ENCODE measurements at places on chromosomes 7 and 10. TPM values are rescaled to one million over a fixed set of nuclear protein-coding genes. Genes with fewer than 3 reads are reported as not detected.

GRCh38 chr7:782718-783449 lies 49.4 kb upstream of the SUN1 start:
- DNase-seq = no peak

DNA sequence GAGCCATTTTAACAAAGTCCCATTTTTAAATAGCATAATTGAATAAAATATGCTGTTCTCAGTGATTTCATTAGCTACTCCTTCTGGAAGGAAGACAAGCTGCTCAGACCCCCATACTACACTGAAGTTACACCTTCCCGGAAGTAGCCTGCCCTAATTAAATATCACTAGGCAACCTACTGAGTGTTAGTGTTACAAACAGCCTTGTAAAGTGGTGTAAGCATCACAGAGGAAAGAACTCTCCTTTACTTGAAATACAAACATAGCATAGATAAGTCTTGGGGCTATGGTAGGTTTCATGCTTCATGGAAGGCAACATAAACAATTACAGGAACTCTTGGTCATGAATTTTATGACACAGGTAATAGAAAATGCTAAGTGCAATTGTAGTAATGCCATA lies 43.4 kb upstream of the PTN start:
- no peak for DNase-seq

- no peak for DNase-seq
Observed at GRCh38 chr10:8602821-8603220, 548.3 kb downstream of the GATA3 start.

GRCh38 chr7:351681-352480 lies 61.9 kb downstream of the FOXL3 start:
- DNase-seq = peak; percentile 64

DNA sequence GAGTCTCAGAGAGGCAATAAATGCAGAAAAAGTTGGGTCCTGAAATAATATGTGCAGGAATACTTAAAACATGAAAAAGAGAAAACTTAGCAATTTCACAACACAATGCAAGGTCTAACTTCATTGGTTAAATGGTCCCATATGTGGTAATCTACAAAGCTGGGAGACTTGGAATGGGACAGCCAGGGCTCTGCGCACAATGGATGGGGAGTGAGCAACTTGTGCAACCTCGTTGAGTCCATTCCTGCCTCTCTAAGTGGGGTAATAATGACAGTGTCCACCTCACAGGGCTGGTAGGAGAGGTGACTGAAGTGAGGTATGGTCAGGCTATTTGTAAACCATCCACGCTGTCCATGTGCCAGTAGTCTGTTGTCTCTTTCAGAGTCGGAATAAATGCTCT lies 11.8 kb upstream of the EMX2 start:
- DNase-seq = no peak

DNA sequence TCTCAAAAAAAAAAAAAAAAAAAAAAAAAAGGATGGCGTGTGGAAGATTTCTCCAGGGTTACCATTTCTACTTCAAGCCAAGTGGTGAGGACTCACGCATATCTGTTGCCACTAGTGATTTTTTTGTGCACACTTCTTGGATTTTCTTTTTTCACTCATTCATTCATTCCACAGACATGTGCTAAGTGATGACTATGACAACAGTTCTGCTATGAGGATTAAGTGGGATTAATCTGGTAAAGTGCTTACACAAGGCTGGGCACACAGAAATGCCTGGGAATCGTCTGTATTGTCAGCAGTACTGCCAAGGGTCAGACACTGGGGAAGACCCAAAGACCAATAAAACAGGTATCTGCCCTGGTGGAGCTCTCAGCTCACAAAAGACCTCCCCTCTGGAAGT lies 6.3 kb upstream of the OPN1SW start:
- DNase-seq = no peak

DNA sequence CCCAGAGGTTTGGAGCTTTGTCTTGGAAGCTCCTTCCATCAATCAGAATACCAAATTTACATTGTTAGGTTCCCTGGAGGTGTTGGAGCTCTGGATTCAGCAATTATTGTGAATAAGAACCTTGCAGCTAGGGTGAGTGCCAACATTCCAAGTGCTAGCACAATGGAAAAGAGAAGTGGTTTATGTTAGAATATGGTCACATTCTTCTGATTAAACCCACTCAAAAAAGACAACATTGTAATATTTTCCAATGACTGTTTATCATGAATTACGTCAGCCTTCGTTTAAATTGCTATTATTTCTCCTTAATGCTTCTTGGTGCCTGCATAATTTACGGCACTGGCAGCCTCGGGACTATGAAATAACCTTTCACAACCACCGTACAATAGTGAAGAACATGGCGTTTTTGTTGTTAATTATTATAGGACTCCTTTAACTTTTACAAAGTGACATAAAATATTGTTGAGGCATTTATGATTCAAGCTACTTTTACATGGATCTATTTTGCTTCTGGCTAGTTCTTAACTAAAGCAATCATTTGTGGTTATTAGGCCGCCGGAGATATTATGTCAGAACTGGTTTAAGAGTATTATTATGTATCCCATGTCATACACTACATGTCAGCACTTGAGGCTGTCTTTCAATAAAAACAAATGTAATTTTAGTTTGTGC lies 117.7 kb downstream of the ARID5B start:
- no peak for DNase-seq

- peak; percentile 67 for DNase-seq
Observed at GRCh38 chr10:114631666-114632417, 26.2 kb downstream of the ABLIM1 start.

DNA sequence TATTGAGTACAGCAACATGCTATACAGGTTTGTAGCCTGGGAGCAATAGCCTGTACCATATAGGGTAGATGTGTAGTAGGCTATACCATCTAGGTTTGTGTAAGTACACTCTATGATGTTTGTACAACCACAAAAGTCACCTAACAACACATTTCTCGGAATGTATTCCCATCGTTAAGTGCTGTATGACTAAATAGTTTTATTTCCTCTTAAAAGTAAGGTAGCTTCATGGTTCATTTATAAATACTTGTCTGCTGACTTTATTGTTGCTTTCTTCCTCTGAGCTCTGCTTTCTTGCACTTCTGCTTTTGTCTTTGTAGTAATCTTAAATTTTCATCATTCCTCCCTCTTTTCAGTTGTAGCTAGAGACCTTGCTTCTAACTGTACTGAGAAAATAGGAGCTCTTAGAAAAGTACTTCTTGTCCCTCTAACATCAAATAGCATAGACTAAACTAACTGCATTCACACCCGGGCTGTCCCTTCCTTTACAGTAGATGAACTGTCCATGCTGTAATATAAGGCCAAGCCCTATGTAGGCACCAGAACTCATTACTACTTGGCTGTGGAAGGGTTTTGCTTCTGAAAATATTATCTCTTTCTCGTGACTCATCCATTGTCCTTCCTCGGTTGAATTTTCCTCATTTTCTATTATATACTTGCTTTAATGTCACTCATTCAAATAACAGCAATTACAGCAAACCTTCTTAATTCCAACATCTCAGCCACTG lies 55.4 kb upstream of the FAM3C start:
- no peak for DNase-seq

- DNase-seq = no peak
Observed at GRCh38 chr10:31075434-31075833, 43.8 kb upstream of the ZNF438 start.

- DNase-seq = no peak
Observed at GRCh38 chr7:5594616-5595544, 171.2 kb upstream of the TNRC18 start.

DNA sequence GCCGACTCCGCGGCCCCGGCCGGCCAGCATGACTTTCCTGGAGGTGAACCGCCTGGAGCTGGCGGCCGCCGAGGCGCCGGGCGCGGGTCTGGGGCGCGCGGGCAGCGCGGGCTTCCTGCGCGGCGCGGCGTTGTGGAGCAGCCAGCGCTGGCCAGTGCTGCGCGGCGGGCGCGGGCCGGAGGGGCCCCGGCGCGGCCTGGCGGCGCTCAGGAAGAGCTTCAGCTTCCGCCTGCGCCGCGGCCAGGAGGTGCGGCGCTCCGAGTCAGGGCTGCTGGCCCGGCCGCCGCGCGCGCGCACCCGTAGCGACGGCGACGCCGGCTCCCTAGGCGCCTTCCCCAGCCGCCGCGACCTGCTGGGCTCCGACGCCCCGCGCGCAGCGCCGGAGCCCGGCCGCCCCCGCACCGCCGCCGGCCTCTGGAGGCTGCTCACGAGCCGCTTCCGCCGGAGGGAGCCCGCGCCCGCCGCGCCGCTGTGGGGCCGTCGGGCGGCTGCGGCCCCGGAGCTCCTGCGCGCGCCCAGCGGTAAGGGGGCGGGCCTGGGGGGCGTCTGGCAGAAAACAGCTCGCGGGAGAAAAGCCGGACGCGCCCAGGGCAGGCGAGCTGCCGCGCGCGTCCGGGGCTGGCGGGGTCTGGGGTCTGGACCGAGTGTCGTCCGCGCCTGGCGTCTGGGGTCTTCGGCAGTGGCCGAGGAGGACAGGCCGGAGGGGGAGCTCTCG lies 29.0 kb downstream of the AGAP3 start:
- DNase-seq = no peak

- no peak for DNase-seq
Observed at GRCh38 chr10:119219871-119220270, 12.5 kb downstream of the GRK5 start.

GRCh38 chr10:26380815-26381214 lies 57.3 kb upstream of the APBB1IP start:
- no peak for DNase-seq

DNA sequence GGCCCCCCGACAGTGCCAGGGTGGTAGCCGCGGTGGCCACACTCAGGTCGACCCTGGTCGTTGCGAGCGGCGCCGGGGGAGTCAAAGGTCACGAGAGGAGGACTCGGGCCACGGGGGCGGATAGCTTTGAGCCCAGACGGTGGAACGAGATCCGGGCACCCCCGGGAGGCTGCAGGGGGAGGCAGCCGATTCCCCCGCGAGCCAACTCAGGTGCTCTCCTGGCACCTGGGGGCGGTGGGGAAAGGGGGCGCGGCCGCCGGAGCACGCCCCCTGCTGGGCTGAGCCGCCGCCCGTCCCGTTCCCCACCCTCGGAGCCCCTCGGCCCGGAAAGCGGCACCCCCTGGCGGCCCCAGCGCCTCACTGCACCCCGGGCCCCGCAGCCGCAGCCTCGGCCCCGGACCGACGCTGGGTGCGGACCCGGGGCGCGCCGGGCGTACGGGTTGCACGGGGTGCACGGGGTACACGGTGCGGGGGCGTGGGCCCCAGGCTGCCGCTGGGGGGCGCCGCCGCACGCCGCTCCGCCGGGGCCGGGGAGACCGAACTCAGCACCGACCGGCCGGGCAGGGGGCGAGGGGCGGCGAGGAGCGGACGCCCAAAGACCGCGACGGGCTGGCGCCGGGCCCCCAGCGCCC lies 521 bp upstream of the NYAP1 start:
- peak; percentile 86 for DNase-seq

DNA sequence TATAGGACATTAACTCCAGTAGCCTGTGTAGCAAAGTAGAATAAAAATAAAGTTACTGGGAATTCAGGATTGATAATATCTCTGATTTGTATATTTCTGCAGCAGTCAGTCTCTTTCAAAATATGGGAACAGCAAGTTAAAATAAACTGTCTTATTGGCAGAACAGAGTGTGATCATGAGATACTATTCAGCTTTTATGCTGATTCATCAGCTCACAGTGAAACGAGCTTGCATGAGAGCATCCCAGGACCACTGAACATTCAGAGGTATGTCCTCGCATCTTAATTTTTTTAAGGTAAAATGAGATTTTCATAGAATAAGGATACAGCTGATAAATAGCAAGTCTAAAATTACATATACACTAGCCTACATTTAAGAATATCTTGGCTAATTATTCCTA lies 282.5 kb upstream of the MYO3A start:
- no peak for DNase-seq

DNA sequence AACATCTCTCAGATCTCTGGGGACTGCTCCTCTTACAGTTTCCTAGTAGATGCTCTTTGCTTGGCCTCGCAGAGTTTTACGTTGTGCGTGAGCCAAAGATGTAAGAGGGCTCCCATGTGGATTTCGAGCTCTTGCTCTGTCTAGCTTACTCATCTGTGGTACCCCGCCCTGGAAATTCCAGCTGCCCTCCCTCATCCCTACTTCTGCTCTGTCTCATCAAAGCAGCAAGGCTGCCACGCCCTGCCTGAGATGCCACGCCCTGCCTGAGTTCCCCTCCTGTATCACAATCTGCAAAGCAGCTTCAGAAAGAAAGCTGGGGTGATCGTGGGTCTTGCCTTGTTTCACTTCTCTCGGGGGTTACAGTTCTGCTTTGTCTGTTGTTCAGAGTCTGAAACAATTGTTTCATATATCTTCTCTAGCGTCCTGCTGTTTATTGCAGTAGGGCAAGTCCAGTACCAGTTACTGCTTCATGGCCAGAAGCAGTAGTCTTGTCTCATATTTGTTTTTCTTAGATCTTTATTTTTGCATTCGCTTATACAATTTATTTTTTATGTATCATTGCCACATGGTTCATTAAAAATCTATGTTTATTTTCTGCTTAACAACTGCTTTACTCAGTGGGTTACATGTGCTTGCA lies 36.1 kb upstream of the CCNY start:
- DNase-seq = no peak

- no peak for DNase-seq
Observed at GRCh38 chr10:57579926-57580325, 687.8 kb downstream of the IPMK start.

GRCh38 chr10:133276435-133277201 lies at the start of gene ADAM8:
ADAM8 (minus strand) TSS chr10:133276868; CDS start chr10:133276817, 51 bp downstream.
- DNase-seq = peak; percentile 88

DNA sequence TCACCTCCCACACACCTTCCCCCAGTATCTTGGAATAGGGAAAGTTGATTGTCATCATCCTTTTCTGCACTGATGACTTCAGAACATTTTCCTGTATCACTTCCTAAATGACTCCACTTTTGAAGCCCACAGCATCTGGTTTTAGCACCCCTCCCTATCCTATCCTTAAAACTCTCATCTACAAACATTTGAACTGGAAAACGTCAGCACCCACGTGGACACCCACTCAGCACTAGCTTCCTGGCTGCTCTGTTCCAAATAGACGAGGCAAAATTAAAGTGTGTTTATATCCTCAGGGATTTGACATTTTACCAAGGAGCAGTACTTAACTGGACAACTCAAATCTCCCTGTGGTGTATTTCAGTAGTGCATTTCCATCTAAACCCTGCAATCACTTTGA lies 73.9 kb downstream of the REEP3 start:
- DNase-seq = no peak

- DNase-seq = no peak
Observed at GRCh38 chr7:12158334-12159060, 52.6 kb upstream of the TMEM106B start.

GRCh38 chr7:87344446-87344845 lies 1.0 kb upstream of the CROT start:
- no peak for DNase-seq

GRCh38 chr7:17186745-17187530 lies 111.5 kb upstream of the AHR start:
- no peak for DNase-seq

Gene SPDYE2B
- not detected for total RNA-seq

Gene SFTPA1
- 0.24 TPM for total RNA-seq

Gene ITIH5
- 10.3 TPM for total RNA-seq

Gene UTF1
- total RNA-seq = not detected

Gene TACC2
- 341 TPM for total RNA-seq

Gene BMPR1A
- total RNA-seq = 53.2 TPM

Gene GTF2I
- total RNA-seq = 121 TPM

Gene ARL3
- 15.4 TPM for total RNA-seq

Measured in Right ventricle myocardium inferior (tissue), 1 donor.